Activated T-helper 2 cell treated with anti-CD3 and anti-CD28 coated beads, Interferon-gamma antibody, Interleukin-2, Interleukin-4, amounts not matched to agents 10 μg/mL and 5 μg/mL and 100 μg/mL, durations not matched to agents 14 hours and 24 hours and 36 hours (primary cell): ENCODE measurements at places on chromosomes 5 and 9.

DNA sequence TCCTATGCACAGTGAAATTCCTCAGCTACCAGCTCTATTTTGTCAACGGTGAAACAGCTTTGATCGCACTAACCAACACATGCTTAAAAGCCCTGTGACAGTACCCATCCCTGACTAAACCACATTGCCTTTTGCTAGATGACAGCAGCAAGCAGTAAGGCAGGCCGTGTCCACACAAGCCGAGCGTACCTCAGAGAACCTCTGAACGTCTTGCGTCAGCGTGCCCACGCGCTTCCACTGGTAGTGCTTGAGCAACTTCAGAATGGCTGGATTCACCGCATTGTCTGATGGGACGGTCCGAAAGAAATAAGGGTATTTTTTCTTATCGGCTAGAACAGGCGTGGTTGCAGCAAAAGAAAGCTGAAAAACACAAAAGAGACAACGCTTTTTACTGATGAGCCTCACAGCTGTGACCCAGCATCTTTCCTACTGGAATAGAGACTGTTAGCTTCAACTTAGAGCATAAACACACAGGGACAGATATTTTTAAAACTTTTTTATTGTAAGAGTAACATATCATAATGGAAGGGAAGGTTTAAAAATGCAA lies 167.0 kb downstream of the GABBR2 start:
- no peaks in the 10 kb centered on the region for H3K36me3 ChIP-seq
- H3K4me3 ChIP-seq: no peak overlapping the region
- peaks cover 24% of the 10 kb centered on the region for H3K27me3 ChIP-seq
- peaks cover 3% of the 10 kb centered on the region for H3K4me1 ChIP-seq
- H3K27ac ChIP-seq: no peak overlapping the region

- no peak overlapping the region for H3K4me3 ChIP-seq
- H3K36me3 ChIP-seq: no peaks in the 10 kb centered on the region
- peaks cover 33% of the 10 kb centered on the region for H3K27me3 ChIP-seq
- peaks cover 4% of the 10 kb centered on the region for H3K4me1 ChIP-seq
Measured at GRCh38 chr5:168916852-168917251, 337.7 kb upstream of the PANK3 start.

- DNase-seq: no peak
- H3K27me3 ChIP-seq: no peaks in the 10 kb centered on the region
- no peak overlapping the region for H3K27ac ChIP-seq
- peaks cover 16% of the 10 kb centered on the region for H3K4me1 ChIP-seq
- H3K4me3 ChIP-seq: no peak overlapping the region
- H3K36me3 ChIP-seq: no peaks in the 10 kb centered on the region
Measured at GRCh38 chr9:89679581-89679980, 74.8 kb downstream of the GADD45G start.

- H3K27ac ChIP-seq: no peak overlapping the region
- H3K4me3 ChIP-seq: no peak overlapping the region
- no peaks in the 10 kb centered on the region for H3K27me3 ChIP-seq
- H3K4me1 ChIP-seq: peaks cover 17% of the 10 kb centered on the region
- peaks cover 33% of the 10 kb centered on the region for H3K36me3 ChIP-seq
- no peak for DNase-seq
Measured at GRCh38 chr5:126433701-126434100, 10.5 kb downstream of the GRAMD2B start.

GRCh38 chr9:126631254-126631653 lies 17.5 kb downstream of the LMX1B start:
- no peaks in the 10 kb centered on the region for H3K36me3 ChIP-seq
- no peaks in the 10 kb centered on the region for H3K4me1 ChIP-seq
- H3K27me3 ChIP-seq: peaks cover 58% of the 10 kb centered on the region
- no peak for DNase-seq

DNA sequence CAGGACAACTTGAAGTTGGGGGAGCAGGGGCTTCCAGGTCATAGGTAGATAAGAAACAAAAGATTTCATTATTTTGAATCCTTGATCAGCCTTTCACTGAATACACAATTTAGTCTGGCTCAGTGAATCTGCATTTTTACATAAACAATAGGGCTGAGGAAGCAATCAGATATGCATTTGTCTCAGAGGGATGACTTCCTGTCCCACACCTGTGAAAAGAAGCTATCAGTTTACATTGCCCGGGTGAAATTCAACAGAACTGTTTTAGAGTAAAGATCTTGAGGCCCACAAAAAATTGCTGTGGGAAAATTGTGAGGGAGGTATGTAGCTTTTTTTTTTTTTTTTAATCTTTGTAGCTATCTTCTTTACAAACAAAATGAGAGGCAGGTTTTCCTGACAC lies 38.3 kb downstream of the DNAJB5 start:
- H3K27me3 ChIP-seq: no peaks in the 10 kb centered on the region
- H3K4me1 ChIP-seq: peaks cover 21% of the 10 kb centered on the region
- H3K36me3 ChIP-seq: peaks cover 3% of the 10 kb centered on the region
- H3K27ac ChIP-seq: no peak overlapping the region
- H3K4me3 ChIP-seq: no peak overlapping the region
- DNase-seq: no peak

DNA sequence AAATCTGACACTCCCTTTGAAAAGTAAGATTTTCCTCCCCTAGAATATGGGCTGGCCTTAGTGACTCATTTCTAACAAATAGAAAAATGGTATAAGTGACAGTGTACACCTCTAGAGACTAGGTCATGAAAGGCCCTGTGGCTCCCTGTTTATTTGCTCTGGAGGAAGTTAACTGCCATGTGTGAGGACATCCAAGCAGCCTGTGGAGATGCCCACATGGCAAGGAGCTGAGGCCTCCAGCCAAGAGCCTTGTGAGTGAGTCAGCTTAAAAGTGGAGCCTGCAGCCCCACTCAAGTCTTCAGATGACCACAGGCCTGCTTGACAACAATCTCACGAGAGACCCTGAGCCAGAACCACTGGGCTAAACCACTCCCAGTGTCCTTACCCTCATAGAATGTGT lies 128.1 kb upstream of the LHFPL2 start:
- H3K36me3 ChIP-seq: no peaks in the 10 kb centered on the region
- H3K27me3 ChIP-seq: no peaks in the 10 kb centered on the region
- H3K4me3 ChIP-seq: no peak overlapping the region
- H3K4me1 ChIP-seq: peaks cover 2% of the 10 kb centered on the region

- H3K27me3 ChIP-seq: no peaks in the 10 kb centered on the region
- no peaks in the 10 kb centered on the region for H3K36me3 ChIP-seq
- no peak overlapping the region for H3K27ac ChIP-seq
- DNase-seq: no peak
Measured at GRCh38 chr9:138062196-138062595, 184.6 kb downstream of the CACNA1B start.

DNA sequence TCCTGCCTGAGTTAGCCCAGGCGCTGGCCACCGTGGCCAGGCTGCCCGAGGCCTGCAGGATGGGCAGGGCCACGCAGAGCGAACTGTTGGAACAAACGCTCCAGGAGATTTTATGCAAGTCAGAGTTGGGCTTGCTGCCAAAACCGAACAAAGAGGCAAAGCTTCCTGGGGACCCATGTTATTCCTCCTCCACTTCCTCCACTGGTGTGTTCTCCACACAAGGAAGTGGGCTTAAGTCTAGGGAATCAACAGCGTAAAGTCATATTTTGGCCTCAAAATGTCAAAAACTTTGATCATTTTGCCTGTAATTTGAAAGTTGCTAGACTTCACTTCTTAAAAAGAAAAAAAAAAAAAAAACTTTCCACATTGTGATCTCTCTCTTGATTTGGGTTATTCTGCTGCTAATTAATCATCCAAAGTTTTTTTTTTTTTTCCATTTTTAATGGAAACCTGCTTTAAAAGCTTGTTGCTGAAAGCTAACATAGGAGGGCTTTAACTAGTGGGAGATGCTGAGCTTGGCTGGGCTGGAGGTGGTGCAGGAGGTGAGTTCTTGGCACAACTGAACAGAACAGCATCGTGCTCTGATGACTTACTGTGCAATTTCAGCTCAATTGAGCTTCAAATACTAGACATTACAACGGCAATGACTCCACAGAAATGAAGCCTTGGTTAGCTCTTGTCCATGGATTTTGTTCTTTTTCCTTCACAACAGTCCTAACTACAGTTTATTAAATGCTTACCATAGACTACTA lies 73.0 kb downstream of the PTPDC1 start:
- H3K27ac ChIP-seq: no peak overlapping the region
- peaks cover 8% of the 10 kb centered on the region for H3K4me1 ChIP-seq
- H3K27me3 ChIP-seq: peaks cover 2% of the 10 kb centered on the region
- H3K36me3 ChIP-seq: no peaks in the 10 kb centered on the region

DNA sequence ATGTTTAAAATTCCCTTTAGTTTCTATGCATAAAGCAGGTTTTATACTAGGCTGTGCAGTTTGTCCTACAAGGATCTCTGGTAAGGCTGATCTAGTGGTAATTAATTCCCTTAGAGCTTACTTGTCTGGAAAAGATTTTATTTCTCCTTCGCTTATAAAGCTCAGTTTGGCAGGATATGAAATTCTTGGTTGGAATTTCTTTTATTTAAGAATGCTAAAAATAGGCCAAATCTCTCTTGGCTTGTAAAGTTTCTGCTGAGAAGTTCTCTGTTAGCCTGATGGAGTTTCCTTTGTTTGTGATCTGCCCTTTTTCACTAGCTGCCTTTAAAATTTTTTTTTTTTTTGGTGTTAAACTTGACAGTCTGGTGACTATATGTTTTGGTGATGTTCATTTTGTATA lies 237.1 kb upstream of the TLE4 start:
- no peaks in the 10 kb centered on the region for H3K27me3 ChIP-seq
- DNase-seq: no peak
- H3K36me3 ChIP-seq: no peaks in the 10 kb centered on the region
- no peaks in the 10 kb centered on the region for H3K4me1 ChIP-seq
- no peak overlapping the region for H3K27ac ChIP-seq

- no peak overlapping the region for H3K27ac ChIP-seq
- DNase-seq: no peak
- H3K4me1 ChIP-seq: peaks cover 12% of the 10 kb centered on the region
- no peak overlapping the region for H3K4me3 ChIP-seq
- no peaks in the 10 kb centered on the region for H3K36me3 ChIP-seq
Measured at GRCh38 chr9:113311961-113312360, 8.8 kb upstream of the RNF183 start.

- no peaks in the 10 kb centered on the region for H3K36me3 ChIP-seq
- H3K4me3 ChIP-seq: no peak overlapping the region
- H3K27ac ChIP-seq: no peak overlapping the region
- no peaks in the 10 kb centered on the region for H3K27me3 ChIP-seq
- H3K4me1 ChIP-seq: peaks cover 2% of the 10 kb centered on the region
- no peak for DNase-seq
Measured at GRCh38 chr5:143245929-143246561, 157.4 kb downstream of the NR3C1 start.

GRCh38 chr9:107102011-107102410 lies 181.1 kb upstream of the RAD23B start:
- no peaks in the 10 kb centered on the region for H3K27me3 ChIP-seq
- H3K4me1 ChIP-seq: no peaks in the 10 kb centered on the region
- H3K27ac ChIP-seq: no peak overlapping the region
- H3K36me3 ChIP-seq: no peaks in the 10 kb centered on the region

GRCh38 chr5:174056064-174056847 lies 10.8 kb downstream of the NSG2 start:
- no peaks in the 10 kb centered on the region for H3K4me1 ChIP-seq
- H3K27ac ChIP-seq: no peak overlapping the region
- no peak for DNase-seq
- H3K36me3 ChIP-seq: no peaks in the 10 kb centered on the region

GRCh38 chr5:107319901-107320300 lies 350.8 kb downstream of the EFNA5 start:
- H3K36me3 ChIP-seq: no peaks in the 10 kb centered on the region
- H3K27ac ChIP-seq: no peak overlapping the region
- peaks cover 17% of the 10 kb centered on the region for H3K27me3 ChIP-seq
- H3K4me3 ChIP-seq: no peak overlapping the region

DNA sequence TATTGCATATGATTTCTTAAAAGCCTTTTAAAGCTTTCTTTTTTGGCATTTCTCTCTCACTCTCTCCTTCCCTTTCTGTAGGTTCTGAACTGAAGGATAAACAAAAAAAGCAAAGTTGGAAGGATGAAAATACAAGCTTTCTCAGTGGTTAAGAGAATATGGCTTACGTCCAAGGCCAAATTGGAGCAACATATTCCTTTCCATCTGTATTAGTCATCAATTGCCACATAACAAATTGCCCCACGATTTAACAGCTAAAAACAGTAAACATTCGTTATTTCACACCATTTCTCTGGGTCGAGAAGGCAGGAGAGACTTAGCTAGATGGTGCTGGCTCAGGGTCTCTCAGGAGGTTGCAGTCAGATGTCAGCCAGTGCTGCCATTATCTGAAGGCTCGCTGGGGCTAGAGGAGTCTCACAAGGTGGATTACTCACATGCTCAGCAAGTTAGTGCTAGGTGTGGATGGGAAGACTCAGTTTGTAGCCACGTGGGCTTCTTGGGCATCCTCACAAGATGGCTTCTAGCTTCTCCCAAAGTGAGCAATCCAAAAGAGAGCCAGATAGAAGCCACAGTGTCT lies 2.0 kb upstream of the ROR2 start:
- H3K4me1 ChIP-seq: peaks cover 4% of the 10 kb centered on the region
- no peak overlapping the region for H3K4me3 ChIP-seq
- no peaks in the 10 kb centered on the region for H3K36me3 ChIP-seq
- H3K27me3 ChIP-seq: peaks cover 52% of the 10 kb centered on the region

DNA sequence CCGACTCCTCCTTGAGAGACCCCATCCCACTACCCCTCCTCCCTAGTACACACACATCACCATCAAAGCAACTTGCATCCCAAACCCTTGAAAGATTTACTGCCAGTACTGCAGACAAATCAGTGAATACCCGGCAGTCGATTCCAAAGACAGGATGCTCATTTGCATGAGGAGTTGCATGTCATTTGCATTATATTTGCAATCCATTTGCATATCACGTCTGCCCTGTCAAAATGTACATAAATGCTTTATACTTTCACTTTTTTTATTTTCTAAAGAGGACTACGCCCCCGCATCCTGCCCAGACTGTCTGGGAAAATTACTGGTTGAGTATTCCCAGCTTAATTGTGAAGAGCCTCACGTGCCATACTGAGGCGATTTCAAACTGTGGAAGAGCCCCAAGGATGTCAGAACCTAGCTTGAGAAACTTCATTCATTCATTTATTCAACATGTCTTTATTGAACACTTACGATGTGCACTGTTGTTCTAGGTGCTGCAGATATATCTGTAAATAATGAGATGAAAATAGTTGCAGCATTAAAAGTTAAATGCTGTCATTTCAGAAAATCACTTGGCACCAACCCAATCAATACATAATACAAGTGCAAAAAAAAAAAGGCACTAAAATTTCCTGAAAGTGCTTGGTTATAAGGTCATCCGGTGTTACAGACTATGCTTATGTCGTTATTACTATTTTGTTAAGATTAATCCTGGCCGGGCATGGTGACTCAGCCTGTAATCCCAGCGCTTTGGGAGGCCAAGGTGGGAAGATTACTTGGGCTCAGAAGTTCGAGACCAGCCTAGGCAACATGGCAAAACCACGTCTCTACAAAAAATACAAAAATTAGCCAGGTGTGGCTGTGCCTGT lies 17.2 kb upstream of the SIL1 start:
- H3K4me3 ChIP-seq: no peak overlapping the region
- no peak for DNase-seq
- peaks cover 4% of the 10 kb centered on the region for H3K27me3 ChIP-seq
- H3K4me1 ChIP-seq: peaks cover 3% of the 10 kb centered on the region
- H3K27ac ChIP-seq: no peak overlapping the region
